ENCODE measurements at places on chromosomes 1 and 21.

DNA sequence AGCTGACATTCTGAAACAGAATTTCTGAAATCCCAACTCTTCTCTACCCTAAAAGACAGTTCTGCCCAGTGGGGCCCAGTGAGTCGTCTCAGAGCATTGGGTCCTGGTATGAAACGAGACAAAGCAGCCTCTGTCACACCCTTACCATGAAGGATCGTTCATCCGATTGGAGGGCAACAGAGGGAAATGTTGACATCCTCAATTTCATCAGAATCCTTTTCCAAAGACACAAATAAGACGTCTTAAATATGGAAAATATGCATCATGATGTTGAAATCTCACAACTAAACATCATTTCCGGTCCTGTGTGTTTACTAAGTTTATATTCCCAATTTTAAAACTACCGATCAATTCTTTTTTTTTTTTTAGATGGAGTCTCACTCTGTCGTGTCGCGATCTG, 112.1 kb upstream of the SLC45A1 start:
- DNase-seq, result no peak

DNA sequence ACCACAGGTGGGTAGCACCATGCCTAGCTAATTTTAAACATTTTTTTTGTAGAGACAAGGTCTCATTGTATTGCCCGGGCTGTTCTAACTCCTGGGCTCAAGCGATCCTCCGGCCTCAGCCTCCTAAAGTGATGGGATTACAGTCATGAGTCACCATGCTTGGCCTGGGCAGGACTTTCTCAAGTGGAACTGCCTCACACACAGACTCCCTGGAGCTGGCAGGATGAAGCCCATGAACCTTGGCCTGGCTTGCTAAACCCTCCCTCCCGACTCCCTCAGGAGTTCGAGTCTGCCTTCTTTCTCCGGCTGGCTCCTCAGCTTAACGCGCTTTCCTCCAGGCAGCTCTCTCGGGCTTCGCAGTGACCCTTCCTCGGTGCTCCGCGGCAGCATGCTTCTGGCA, 7.7 kb upstream of the ECE1 start:
- no peak for DNase-seq

DNA sequence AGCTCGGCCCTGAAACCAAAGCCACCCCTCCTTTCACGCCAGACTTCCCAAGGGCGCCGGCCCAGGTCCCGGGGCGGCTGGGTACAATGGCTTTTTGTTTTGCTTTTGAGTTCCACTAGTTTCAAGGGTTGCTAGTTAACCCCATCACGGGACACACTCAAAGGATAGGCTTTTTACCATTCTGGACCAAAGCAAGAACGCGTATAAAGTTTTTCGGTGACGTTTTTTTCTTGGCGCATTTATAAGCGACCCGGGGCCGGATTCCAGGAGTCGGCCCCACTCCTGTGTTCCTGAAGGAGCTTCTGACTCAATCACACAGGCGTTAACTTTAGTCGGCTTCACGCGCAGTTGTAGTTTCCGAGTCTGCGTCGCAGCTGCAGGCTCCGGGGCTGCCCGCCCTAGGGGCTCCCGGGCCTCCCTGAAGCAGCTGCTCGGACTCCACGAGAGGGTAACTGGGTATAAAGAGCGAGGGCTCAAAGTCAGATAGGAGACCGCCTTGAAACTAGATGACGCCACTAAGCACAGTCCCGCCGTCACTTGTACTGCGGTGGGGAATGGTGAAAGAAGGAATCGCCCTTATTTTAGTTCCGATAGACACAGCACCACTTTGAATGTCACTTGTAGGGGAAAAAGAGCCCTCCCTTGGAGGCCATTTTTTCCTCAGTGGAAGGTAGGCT, 707 bp upstream of the KLHL21 start:
- no peak for DNase-seq

- no peak for DNase-seq
Measured at GRCh38 chr21:35336534-35336933, 287.4 kb upstream of the RUNX1 start.

DNA sequence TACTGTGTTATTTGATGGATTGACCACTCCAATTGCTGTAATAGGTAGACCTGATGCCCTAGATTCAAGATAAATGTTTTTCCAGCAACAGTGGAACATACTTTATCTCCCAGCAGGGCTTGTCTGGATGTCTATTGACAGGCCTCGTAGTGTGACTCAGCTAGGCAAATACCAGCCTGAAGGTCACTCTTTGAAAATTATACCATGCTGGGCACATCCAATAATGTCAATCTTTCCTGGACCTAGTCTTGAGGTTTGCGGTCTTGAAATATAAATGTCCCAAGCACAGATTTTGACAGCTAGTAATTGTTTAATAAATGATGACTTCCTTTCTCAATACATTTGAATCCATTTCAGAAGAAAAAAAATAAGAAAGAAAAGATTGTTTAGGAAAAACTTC, 1138.0 kb upstream of the TMPRSS15 start:
- no peak for DNase-seq

DNA sequence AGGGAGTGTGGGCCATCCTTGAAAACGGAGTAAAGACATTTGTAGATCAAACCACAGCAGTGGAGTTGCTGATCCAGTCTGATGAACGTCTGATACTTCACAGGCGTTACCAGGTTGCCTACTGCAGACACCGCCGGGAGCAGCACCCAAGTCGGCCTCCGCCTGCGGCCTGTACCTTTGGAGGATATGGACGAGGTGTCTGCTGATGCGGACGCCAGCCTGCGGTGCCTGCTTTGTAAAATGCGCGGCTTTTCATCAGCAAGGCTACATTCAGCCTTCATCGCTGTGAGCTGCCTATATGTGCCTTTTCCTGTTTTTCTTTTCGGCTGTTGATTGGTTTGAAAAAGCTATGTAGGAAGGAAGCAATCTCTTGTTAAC, 16.0 kb downstream of the SLX9 start:
- no peak for DNase-seq

- no peak for DNase-seq
Measured at GRCh38 chr21:36923270-36923669, 43.2 kb downstream of the HLCS start.

DNA sequence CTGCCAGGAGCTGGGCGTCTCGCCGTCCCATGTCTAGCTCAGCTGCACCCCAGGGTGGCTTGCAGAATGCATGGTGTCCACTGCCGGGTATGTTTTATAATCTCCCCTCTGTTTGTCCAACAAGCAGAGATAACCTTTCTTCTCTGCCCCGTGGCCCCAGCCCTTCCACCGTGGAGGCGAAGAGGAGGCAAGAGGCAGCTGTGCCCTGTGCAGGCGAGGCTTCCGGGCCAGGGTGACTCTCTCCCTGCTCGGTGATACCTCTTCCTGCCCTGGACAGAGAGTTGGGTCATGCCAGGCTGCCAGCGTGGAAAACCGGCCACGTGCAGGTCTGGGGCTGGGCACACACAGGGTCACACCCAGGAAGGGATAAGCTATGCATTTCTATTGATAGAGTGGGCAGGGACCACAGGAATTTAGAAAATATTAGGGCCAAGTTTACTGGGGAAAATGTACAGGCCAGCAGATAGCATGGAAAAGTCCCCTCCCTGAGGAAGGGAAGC, at the start of gene TFF2:
TSS of gene TFF2 (minus strand) at position 68 of the 500 bp plus-strand sequence. CDS start at position 31, 37 bp downstream.
- no peak for DNase-seq

GRCh38 chr1:8090241-8090702, 64.2 kb upstream of the ERRFI1 start:
- no peak for DNase-seq

DNA sequence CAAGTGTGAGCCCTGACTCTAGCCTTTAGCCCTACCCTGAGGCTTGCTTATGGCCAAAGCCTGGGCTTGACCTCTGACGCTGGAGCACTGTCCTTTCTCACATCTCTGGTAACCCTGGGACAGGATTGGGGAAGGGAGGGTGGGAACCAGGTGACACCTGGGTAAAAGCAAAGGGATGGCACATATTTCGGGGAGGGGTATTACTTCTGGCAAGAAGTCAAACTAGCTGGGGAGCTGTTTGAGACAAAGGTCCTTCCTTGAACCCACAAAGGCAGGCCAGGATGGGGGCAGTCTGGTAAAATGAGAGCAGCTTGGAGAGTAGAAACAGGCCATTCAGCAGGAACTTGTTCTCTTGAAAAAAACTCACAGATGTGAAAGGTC, 2.0 kb downstream of the MOB3C start:
- DNase-seq, result no peak

DNA sequence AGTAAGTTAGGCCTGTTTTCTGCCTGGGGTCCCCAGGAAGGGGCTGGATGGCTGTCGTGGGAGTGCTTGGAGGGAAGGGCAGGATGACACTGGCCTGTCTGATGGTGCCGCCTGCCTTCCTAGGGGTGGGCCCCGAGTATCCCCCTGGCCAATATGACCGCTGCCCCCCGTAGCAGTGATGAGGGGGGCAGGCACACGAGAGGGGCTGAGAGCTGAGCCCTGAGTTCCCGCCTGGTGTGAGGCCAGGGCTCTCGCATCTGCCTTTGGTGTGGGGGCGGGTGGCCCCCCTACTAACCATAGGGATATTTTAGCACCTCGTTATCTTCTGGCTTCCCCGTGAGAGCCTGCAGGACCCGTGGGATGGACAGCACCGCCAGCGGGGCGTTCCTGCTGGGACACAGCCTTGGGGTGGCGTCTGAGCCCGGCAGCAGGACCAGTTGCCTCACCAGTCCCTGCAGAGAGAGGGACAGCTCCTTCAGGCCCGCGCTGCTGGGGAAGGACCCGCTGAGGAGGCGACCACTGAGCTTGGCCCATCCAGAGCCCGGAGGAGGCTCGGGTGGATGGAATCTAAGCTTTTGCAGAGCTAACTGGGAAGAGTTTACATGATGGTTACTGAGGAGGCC, 10.4 kb downstream of the KRTAP10-1 start:
- DNase-seq, result peak; percentile 67

GRCh38 chr1:185911978-185912377, 177.8 kb downstream of the HMCN1 start:
- DNase-seq, result no peak

- DNase-seq, result no peak
Measured at GRCh38 chr1:89739844-89740216, 81.0 kb upstream of the LRRC8D start.

DNA sequence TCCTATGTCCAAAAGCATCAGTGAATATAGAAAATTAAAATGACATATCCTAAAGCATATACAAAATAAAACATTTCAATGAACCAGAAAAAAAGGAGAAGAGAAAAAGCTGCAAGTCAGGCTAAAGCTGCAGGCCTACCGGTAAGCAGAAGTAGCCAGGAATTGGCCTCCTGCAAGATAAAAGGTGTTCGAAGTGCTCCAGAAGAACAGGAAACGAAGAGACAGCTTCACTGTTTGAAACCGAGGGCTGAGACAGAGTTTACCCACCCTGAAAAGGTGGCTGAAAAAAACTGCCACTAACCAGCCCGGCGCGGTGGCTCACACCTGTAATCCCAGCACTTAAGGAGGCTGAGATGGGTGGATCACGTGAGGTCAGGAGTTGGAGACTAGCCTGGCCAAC, 37.4 kb downstream of the NSL1 start:
- no peak for DNase-seq

DNA sequence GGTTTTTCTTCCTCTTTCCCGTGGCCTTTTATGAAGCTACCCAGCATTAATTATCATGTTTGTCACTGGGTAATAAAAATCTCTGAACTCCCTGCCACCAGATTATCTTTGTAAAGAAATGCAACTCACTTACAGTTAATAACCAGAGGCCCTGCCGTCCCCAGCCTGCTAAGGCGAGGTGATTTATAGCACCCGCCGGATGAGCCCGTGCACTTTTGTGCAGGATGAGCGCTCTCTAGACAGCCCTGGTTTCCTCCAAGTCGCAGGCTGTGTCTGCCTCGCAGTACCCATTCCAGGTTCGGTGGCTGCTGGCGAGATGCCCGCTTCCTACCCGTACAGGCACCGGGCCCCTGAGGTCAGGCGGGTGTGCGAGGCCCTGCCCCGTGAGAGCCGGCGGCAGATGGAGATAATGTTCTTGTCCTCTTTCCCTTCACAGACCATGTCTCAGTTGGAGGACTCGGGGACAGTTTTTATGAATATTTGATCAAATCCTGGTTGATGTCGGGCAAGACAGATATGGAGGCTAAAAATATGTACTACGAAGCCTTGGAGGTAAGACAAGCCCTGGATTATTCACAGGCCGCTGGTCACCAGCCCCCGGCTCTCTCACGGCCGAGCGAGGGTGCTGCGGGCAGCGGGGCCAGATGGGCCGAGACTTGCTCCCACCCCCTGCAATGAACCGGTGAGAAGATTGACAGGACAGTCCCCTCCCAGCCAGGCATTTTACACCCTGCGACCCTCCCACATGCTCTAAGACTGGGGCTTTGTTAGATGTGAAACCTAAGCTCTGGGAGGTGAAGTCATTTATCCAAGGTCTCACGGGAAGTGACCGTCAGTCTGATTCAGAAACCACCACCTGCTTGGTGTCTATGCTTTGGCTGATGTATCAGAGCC, 28.5 kb upstream of the SELENON start:
- DNase-seq, result peak; percentile 86

DNA sequence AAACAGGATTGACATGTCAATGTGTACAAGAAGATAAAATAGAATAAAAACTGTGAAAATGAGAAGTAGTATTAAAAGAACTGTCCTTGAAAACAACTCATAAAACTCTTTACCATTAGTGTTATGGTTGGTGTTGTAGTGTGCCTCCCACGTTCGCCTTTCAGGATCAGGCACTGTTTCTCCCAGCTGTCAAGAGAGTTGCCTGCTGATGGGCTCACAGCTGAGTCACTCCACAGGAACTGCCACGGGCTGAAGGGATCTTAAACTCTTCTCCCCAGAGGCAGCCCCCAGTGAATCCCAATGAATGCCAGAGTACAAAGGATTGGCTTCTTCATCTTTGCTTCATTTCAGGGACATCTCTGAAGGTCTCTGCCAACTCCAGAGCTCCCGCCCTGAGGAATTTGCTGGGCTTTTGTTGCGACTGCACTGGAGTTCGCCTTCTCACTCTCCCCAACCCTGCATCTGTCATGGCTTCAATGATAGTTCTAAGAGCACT, 119.6 kb downstream of the ADGRL2 start:
- DNase-seq, result no peak

DNA sequence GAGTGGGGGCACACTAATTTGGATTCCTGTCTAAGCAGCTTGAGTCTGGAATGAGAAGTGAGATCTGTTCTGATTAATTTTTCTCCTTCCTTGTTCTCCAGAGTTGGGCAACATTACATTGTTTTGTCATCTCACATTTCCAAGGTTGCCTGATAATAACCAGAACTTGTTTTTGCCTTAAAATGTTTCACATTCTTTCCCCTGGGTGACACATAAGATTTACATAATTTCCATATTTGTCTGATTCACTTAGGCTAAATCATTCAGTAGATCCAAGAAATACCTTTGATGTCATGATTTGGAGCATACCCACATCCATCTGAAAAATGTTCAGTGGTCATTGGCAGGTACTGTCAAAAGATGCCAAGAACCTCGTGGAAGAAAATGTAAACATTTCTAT, 60.3 kb downstream of the XCL2 start:
- DNase-seq, result no peak

Measured in cardiac septum (tissue), 1 donor.